ENCODE measurements at places on chromosomes 11 and 22.

- DNase-seq = no peak
These were observed 71.4 kb upstream of the SEZ6L start for GRCh38 chr22:26097840-26098239.

DNA sequence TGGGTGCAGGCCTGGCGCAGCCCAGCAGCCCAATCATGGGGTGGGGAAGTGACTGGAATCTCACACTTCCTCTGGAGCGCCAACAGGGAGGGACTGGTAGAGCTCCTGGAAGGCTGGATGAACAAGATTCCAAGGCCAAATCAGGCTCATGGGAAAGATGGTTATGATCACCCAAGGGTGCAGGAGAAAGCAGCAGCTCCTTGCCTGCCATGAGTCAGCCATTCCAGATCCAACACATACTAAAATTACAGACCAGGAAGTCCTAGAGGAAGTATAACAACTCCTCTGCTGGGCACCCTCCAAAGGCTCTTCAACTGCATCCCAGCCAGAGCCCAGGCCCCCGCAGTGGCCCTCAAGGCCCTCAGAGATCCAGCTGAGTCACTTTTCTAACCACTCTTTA lies 427.3 kb downstream of the TENM4 start:
- peak; percentile 53 for DNase-seq

GRCh38 chr11:31882951-31883392 lies 71.8 kb upstream of the PAX6 start:
- DNase-seq = no peak

DNA sequence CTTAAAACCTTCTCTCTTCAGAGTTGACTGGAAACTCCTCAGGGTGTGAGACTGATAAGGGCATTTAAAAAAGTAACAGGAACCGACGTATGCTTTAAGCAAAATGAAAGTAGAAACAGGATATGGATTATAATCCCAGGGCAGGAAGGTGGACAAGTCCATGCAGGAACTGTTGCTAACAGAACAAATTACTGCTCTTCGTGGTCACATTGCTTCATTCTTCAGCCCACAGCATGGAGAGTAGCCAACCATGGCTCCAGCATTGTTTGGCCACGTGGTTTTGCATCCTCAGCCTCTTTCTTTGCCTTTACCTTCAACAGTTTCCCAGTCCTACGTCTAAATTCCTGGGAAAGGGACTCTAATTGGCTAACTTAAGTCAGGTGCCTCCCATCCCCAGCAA lies 563.1 kb upstream of the ISX start:
- DNase-seq = no peak

DNA sequence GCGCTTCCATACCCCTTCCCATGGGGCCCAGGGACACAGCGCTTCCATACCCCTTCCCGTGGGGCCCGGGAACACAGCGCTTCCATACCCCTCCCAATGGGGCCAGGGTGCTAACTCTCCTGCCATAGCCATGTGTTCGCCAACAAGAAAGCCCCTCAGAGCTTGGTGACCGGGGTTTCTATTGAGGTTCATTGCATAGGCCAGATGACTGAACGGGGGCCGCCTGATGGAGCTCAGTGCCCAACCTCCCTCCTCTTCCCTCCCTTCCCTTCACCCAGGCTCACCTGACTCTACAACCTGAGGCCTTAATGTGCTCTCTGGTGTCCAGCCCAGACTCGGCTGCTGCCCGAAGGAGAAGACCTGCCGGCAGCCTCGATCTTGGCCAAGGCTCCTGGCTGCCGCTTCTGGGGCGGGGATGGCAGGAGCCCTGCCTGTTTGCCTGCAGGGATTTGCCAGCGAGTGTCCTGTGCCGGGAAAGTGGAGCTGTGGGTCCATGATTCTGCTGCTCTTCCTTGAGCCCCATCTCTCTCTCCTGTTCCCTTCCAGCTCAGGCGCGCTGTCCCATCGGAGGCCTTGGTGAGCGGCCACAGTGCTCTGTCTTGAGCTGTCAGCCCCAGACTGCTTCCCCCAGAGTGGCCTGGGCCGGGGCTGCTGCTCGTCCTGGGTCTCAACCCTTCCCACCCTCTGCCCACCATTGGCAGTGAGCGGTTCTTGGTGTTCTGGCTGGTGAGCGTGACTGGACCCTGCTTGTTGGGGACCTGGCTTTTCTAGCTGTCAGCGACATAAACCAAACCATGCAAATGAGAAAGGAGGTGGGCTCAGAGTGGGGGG lies 267.0 kb downstream of the TBC1D22A start:
- DNase-seq = no peak

DNA sequence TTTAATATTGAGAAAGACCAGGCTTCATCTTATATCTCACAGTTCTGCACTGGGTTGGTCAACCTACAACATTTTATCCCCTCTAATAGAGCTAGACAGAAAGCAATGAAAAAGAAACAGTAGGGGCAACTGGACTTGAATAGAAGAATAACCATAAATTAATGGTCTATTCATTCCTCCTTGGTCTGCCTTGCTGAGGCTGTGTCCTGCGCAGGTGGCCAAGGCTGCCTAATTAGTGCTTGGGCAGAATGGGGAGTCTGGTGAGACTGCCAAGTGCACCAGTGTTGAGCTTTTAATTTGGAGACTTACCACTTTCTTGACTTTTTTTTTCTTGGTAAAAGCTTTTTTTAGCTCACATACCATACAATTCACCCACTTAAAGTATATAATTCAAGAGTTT lies 35.0 kb upstream of the SPON1 start:
- no peak for DNase-seq

DNA sequence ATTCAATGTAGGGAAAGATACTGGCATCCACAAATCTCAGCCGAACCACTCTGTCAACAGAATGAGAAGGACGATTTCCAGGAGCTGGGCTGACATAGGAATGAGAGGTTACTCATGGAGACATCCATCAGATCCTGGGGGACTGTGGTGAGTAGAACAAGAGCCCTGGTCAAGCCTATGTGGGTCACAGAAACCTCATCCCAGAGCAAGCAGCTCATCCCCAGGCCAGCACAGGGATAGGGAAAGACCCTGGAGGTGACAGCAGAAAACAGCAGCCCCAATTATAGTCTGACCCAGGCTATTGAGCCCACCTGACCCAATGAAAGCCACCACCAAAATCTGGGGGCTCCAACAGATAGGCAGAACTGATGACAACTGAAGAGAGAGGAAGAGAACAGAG lies 128.0 kb upstream of the SERPIND1 start:
- no peak for DNase-seq

DNA sequence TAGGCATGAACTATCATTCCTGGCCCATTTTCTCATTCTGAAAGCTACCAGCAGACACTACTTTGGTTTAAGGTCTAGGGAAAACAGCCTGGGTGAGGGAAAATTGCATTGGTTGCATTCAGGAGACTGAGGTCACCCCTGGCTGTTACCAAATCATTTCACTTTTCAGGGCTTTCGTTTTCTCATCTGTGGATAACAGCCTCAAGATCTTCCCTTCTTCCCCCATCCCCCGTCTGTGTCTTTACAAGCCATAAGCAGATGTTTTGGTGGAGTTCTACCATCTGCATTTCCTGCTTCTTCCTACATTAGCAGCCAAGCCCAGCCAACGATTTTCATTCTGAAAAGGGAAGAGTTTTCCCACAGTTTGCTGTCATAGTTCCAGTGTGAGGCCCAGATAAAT lies 130.4 kb downstream of the HIPK3 start:
- DNase-seq = no peak

GRCh38 chr11:28342716-28343115 lies 234.5 kb downstream of the METTL15 start:
- no peak for DNase-seq

DNA sequence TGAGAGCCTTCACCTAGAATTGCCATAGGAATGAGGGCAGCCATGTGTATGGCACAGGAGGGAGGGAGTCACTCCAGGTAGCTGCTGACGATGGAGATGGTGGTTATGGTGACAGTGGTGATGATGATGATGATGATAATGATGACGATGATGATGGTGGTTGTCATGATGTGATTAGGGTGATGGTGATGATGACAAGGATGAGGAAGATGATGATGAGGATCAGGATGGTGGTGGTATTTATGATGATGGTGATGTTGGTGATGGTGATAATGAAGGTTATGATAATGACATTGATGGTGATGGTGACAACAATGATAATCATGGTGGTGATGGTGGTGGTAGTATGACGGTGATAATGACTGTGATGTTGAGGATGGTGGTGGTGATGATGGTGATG lies 1130.5 kb downstream of the BRD1 start:
- no peak for DNase-seq

DNA sequence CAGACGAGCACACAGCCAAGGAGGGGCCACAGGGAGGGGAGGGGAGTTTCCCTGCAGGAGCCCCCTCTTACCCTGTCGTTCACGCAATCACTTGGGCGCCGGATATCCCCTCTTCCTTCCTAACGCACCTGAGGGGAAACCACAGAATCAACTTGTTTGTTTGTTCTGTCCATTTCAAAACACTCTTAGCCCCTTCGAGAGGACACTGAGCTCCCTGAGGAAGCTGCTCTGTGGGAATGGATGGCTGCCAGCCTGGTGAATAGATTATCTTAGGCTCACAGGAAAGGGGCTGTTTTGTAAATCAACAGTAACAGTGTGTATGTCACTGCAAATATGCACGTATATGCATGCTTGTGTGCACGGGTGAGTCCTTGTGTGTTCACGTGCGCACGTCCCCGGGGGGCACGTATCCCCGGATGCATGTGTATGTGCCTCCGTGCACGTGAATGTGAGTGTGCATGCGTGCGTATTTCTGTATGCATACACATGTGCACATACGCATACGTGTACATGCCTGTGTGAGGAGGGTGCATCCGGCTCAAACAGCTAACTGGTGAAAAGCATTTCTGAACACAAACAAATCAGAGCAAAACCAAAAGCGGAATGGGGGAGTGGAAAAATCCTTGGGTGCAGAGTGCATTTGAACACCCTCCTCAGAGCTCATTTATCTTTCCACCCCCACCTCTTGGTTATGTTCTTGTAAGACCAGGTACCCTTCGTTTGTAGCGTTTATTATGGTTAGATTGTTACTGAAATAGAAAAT lies 7.2 kb downstream of the ARSA start:
- no peak for DNase-seq

DNA sequence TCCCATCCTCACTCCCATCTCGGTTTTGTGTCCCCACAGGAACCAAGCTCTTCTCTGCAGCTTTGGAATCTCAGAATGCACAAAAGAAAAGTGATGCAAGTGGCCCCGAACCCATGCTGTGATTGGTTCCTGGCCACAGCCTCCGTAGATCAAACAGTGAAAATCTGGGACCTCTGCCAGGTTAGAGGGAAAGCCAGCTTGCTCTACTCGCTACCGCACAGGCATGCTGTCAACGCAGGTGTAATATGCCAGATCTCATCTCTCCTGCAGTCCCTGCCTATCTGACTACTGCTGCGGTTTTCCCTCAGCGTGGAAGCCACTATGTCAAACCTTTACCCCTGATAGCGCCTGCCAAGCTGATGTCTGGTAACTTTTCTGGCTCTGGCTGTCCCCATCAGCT lies 200.5 kb upstream of the LRRC4C start:
- DNase-seq = no peak

DNA sequence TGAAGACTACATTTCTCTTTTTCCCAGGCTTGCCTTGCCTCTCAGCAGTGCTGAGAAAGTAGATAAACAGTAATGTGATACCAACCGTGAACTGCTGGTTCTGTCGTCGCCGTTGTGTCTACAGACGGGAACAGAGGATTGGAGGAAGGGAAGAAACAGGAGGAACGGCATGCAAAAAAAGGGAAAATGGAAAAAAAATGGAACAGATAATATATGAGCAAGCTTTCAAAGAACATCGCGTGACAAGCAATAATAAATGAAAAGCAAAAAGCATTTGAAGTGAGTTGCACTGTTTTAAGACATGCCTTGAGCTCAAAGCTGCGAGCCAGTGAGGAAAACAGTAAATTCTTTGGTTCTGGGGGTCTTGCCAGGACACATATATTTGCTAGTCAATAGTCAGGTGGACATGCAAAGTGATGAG lies 305.9 kb downstream of the CADM1 start:
- DNase-seq = no peak

- DNase-seq = no peak
These were observed 257.8 kb upstream of the SYN3 start for GRCh38 chr22:33315954-33316353.

DNA sequence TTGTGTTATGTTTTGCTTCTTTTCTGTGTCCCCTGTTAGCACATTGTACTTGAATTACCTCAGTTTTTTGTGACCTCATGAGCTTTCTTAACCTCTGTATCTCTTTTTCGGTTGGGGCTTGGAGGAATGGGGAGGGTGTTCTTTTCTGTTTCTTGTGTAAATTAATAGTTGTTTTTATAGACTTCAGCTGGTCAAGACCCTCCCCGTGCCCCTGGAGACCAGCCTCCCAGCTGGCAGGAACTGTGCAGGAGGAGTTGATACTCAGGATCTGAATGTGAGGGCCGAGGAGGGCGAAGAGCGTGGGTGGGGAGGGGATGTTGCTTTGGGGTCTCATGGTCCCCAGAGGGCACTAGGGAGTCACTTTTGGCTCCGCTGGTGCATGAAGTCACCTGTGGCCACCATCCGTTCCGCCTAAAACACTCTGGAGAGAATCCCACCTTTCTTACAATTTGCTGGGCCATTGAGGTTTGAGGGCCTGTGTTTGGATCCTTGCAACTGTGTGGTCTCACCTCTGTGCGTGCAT lies 44.3 kb upstream of the NNMT start:
- no peak for DNase-seq

DNA sequence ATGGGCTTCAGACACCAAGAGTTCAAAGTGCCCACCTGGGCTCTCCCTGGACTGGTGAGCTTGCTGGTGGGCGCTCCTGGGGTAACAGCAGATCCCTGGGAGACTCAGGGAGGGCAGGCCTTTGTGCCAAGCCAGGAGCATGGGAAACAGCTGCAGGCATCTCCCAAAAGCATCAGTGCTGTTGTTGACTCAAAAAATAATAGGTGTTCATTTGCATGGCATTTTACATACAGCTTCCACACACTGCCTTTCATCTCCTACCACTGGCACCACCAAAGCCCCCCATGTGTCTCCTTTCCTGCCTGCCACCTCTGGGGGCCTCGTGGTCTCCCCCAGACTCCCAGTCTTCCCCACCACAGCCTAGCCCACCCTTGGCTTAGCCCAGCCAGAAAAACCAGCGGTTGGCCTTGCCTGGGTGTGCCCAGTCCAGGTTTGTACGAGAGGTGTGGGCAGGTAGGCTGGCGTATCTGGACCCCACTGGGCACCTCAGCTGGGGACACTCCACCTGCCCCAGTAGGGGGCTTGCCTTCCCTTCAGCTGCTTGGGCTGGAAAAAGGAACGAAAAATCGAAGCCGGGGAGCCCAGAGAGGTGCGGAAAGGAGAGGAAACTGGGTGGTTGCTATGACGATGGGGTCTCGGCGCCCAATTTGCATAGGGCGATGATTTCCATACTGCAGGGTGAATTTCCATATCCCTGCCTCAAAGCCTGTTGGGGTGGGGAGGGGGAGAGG lies 15.0 kb downstream of the POU2F3 start:
- no peak for DNase-seq

GRCh38 chr22:41833369-41834004 lies 582 bp downstream of the SREBF2 start:
- no peak for DNase-seq

GRCh38 chr22:44584256-44584902 lies 86.3 kb upstream of the RTL6 start:
- no peak for DNase-seq

DNA sequence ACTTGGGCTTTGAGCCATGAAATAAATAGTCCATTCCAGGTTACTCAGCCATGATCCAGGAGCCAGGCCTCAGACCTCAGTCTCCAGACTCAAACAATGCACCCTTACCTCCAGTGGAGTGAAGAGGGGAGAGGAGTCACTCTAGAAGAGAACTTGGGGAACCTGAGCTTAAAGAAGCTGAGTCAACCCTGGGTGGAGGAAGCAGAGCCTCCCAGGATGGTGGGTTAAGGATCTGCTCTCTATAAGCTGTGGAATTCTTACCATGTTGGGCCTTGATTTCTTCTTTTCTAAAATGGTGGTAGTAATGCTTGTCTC lies 113.2 kb downstream of the NECTIN1 start:
- DNase-seq = no peak

All from HFFc6 (cell line).